CD4-positive, alpha-beta T cell treated with Interleukin-17A for 1 hour (primary cell): ENCODE measurements at places on chromosomes 16 and 17.

DNA sequence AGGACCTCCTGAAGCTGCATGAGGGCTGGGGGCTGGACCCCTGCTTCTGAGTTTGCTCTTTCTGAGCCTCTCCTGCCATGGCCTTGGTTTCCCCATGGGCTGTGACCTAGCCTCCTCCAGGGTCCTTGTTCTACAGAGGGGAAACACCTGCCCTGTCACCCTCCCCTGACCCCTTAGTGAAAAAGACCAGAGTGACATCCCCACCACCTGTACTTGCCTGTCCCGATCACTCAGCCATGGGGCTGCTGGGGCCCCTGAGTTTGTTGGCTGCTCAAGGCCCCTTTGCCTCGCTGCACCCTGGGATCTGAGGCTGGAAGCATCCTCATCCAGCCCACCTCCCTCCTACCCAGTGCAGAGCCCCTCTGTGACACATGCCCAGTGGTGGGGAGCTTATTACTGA, 800 bp downstream of the NOD2 start:
- no peak for DNase-seq

- no peak for DNase-seq
Observed at GRCh38 chr17:63830904-63831491, 3.5 kb upstream of the FTSJ3 start.

DNA sequence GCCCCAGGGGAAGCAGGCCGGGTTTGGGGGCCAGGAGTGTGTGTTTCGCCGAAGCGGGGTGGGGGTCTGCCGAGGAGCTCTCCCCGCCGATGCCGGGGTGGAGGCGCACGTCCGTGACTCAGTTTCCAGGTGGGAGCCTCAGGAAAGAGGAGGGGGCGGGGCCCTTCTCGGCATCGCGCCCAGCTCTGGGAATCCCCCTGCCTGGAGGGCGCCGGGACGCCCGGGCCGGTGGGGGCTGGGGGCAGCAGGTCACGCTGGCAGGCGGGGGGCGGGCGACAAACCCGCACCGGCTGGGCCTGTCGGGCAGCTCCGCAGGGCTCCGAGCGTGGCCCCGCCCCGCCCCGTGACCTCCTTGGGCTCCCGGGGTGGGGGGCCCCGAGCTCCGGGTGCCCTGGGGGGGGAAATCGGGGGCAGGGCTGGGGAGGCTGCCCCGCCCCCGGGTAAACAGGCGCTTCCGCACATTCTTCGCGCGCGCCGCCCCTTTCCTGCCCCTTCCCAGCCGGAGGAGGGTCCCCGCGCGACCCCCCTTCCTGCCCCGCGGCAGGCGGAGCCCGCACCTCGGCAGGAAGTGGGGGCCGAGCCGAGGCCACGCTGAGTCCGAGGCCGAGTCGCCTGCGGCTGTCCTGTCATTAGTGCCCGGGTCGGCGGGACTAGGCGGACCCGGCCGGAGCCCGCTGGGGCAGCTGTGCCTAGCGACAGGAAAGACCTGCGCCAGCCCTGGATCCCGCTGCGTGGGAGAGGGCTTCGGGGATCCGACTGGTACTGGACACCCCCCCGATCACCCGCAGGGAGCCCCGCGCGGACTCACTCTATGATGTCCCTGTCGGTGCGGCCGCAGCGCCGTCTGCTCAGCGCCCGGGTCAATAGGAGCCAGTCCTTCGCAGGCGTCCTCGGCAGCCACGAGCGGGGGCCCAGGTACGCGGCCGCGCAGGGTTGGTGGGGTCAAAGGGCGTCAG, 9.3 kb downstream of the RIPOR1 start:
- DNase-seq = peak; percentile 85

DNA sequence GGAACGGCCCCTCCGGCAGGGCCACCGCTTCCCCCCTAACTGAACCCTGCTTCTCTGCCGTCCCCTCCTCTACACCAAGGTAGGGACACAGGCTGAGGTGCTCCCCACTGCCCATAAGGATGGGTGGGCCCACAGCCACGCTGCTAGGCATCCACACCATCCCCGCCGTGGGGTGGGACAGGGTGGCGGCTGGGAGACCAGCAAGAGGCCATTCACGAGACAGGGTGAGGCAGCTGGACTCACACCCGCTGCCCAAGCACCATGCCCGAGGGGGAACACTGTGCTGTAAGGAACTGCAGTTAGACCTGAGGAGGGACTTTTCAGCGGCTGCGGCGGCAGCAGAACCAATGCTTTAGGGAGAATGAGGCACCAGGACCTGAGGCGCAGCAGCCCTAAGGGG, 47.5 kb upstream of the RRN3 start:
- no peak for DNase-seq

GRCh38 chr16:68408428-68408827, 39.9 kb downstream of the SMPD3 start:
- no peak for DNase-seq

DNA sequence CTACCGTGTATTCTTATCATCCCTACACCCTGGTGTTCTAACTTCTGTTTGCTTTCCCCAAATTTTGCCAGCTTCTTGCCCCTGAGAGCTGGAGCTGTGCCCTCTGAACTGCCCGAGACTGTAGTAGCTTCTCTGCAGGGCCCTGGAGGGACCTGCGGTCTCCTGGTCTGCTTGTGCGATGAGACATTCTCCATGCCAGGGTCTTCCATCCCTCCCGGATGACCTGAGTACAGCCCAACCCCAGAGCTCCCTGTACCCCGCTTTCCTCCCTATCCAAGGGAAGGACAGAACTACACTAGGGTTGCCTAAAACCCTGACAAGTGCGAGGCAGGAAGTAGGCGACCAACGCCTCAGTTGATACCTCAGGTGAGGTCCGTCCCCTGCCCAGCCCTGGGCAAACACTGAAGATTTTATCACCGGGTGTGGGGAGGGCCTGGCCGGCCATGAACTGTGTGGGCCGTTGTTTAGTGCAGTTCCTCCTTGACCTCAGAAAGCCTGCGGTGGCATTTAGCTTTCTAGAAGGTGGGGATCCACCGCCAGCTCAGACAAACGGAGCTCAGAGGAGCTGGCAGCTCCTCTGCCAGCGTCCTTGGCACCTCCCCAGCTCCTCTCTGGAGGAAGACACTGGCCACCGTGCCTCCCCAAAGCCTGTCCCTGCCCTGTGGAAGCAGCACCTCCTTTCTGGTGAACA, 13.7 kb downstream of the CANT1 start:
- no peak for DNase-seq
